ENCODE measurements at places on chromosomes 7 and 10. TPM values are rescaled to one million over a fixed set of nuclear protein-coding genes. Genes with fewer than 3 reads are reported as not detected.

The CALHM3 gene
- total RNA-seq, result not detected

The CYP3A4 gene
- not detected for total RNA-seq

The GOLGA7B gene
- not detected for total RNA-seq

The SPDYE9 gene
- total RNA-seq, result not detected

The C7orf33 gene
- total RNA-seq, result not detected

The ACSM6 gene
- not detected for total RNA-seq

The GPNMB gene
- 264 TPM for total RNA-seq

The MEOX2 gene
- 0.16 TPM for total RNA-seq

The GCK gene
- total RNA-seq, result 3.2 TPM

The FAM131B gene
- 8.2 TPM for total RNA-seq

The IFIT2 gene
- 9.1 TPM for total RNA-seq

The KLF14 gene
- under 0.01 TPM for total RNA-seq

The ZNF485 gene
- 2.4 TPM for total RNA-seq

The H2BK1 gene
- total RNA-seq, result not detected

The STK31 gene
- total RNA-seq, result under 0.01 TPM

The PRPS1L1 gene
- total RNA-seq, result not detected

The ATG9B gene
- under 0.01 TPM for total RNA-seq

The SPAM1 gene
- total RNA-seq, result not detected

The PTPRZ1 gene
- total RNA-seq, result not detected

The SPDYE2 gene
- not detected for total RNA-seq

The IFIT1B gene
- total RNA-seq, result under 0.01 TPM

The ITGA8 gene
- under 0.01 TPM for total RNA-seq

The MAGI2 gene
- total RNA-seq, result 12.8 TPM

The SHH gene
- not detected for total RNA-seq

The IGF2BP3 gene
- total RNA-seq, result 52.6 TPM

The PDZD7 gene
- 2.0 TPM for total RNA-seq

The TUBAL3 gene
- not detected for total RNA-seq

The TMEM236 gene
- not detected for total RNA-seq

The ZDHHC16 gene
- 28.2 TPM for total RNA-seq

The HOXA10 gene
- not detected for total RNA-seq

The VAX1 gene
- not detected for total RNA-seq

The CYP2C8 gene
- total RNA-seq, result under 0.01 TPM

The TMEM72 gene
- not detected for total RNA-seq

The CYP26C1 gene
- total RNA-seq, result under 0.01 TPM

The SLC39A12 gene
- not detected for total RNA-seq

The POMZP3 gene
- total RNA-seq, result 5.2 TPM

The LRRC61 gene
- total RNA-seq, result 0.69 TPM

The ASIC3 gene
- total RNA-seq, result not detected

The APBB1IP gene
- total RNA-seq, result 1.6 TPM

The RNF32 gene
- 1.3 TPM for total RNA-seq

The CPA4 gene
- 2.7 TPM for total RNA-seq

The ZYX gene
- 13.6 TPM for total RNA-seq

The EVX1 gene
- total RNA-seq, result not detected

The LRRN3 gene
- total RNA-seq, result 1.4 TPM

The TMEM178B gene
- total RNA-seq, result under 0.01 TPM

The CTAGE6 gene
- total RNA-seq, result 0.17 TPM

The PTN gene
- 38.6 TPM for total RNA-seq

The ALDH18A1 gene
- 77.4 TPM for total RNA-seq

The HIF1AN gene
- 12.3 TPM for total RNA-seq

The HIPK2 gene
- 10.1 TPM for total RNA-seq

The OR6V1 gene
- total RNA-seq, result not detected

The CUZD1 gene
- 0.47 TPM for total RNA-seq
